Stimulated activated CD4-positive, alpha-beta T cell treated with anti-CD3 and anti-CD28 coated beads, Interleukin-1b, Interleukin-23, amount 100 ng/mL, for 24 hours (primary cell): ENCODE measurements at places on chromosomes 6 and 20.
A peak's percentile ranks its signal among the peaks of the same experiment; 100 is the strongest.

DNA sequence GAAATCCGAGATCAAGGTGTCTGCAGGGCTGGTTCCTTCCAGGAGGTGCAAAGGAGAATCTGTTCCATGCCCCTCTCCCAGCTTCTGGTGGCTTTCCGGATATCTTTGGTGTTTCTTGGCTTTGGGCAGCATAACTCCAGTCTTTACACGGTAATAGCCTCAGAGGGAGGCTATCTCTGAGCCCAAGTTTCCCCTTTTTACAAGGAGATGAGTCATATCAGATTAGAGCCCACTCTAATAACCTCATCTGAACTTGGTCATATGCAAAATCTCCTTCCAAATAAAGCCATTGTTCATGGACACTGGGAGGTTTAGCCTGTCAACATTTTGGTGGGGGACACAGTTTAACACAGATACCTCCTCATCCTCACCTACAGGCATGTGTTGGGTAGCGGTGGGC is 213.7 kb downstream of the ATXN1 start:
- DNase-seq = no peak

DNA sequence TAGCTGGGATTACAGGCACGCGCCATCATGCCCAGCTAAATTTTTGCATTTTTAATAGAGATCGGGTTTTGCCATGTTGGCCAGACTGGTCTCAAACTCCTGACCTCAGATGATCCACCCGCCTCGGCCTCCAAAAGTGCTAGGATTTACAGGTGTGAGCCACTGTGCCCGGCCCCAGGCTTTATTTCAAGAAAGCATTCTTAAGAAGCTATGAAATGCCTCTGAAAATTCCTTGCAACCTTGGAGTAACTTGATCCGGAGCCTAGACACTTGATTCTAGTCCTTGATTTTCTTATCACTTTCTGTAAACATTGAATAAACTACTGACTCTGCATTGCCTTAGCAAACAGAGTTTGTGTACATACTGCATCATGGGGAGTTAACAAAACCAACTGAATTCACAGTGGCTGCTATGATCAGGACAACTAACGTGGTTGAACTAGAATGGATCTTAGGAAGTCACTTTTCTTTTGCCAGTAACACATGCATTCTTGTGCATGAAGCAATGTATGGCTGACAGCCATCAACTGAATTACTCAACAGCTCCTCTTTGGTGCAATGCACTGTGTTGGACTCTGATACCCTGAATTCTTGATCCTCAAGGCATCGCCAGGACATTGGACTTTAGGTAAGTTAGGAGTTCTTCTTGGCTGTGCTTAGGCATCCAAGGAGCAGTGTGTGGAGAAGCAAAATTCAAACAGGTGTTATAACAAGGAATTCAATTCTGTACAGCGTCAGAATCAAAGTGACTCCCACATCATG is 102.8 kb upstream of the TMEM170B start:
- no peak for DNase-seq

- DNase-seq = no peak
These were observed 116.3 kb downstream of the TAF4 start for GRCh38 chr20:61949363-61949713.

DNA sequence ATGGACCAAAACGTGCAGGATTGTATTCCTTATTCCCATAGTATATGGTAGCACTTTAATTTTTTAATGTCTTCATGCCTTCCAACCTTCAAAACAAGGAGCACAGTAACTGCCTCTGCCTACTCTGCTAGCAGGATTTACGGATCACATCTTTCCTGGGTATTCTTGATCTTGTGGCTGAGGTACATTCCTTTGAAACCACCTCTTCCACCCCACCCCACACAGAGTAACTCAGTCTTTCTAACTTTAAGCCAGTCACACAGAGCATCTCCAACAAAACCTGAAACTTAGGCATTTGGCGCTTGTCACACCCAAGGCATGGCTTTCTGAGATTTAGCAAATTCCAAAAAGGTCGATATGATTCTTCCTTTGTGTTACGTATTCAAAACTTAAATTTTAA is 2.3 kb upstream of the ID4 start:
- no peak for DNase-seq

- DNase-seq = peak; percentile 40
These were observed 17.7 kb upstream of the CCDC167 start for GRCh38 chr6:37517411-37517812.

- no peak for DNase-seq
These were observed 1176.0 kb upstream of the GJE1 start for GRCh38 chr6:140956571-140957369.
